GOT3 (cell line): ENCODE measurements at places on chromosomes 4 and X.

GRCh38 chrX:129654652-129655546, at the start of gene APLN:
Gene APLN (minus strand): TSS chrX:129654956. CDS start chrX:129654630, 326 bp downstream.
- no peak for DNase-seq

DNA sequence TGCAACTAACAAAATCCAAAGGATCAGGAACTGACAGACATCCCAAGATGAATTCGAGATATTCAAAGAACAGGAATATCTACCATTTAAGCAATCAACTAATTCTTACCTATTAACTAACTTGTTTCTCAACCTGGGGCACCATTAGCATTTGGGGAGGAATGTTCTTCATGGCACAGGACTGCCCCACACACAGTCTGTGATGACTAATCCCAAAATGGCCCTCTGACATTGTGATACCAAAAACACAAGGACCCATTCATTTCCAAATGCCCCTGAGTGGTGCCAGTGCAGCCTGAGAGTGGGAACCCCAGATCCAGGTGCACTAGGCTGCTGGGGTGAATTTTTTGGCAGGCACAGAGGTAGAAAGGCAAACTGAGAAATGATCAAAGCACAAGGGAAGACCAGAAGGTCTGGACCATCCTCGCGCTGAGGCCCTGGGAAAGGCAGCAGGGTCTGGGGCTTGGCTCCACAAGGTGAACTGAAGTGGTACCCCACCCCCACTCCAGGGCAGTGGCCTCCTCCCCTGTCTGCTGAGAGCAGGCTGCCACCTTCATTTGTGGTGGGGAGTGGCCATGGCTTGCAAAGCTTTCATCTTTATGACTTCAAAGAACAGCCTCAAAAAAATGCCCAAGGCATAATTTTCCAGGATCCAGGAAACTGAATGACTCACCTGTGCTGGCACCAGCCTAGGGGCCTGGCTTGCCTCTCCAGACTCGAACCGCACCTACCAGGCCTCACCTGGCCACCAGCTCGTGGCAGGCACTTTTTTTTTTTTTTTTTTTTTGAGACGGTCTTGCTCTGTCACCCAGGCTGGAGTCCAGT, 122.4 kb downstream of the BCOR start:
- no peak for DNase-seq

DNA sequence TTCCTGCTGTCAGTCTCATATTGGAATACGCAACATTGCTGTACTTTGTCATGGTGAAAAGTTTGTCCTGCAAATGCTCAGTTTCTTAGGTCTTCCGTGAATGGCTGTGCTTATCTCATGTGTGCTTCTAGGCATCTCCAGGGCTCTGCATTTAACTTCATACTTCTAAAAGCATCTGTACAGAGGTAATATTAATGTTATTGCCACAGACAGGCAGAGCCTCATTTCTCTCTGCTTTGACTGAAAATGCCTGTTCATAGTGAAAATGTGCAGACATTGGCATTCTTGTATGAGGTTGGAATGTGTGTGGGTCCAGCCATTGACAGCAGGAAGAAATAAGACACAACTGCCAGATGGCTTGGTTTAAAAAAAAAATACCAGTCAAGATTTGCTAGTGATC, 140.1 kb upstream of the TTC29 start:
- no peak for DNase-seq

DNA sequence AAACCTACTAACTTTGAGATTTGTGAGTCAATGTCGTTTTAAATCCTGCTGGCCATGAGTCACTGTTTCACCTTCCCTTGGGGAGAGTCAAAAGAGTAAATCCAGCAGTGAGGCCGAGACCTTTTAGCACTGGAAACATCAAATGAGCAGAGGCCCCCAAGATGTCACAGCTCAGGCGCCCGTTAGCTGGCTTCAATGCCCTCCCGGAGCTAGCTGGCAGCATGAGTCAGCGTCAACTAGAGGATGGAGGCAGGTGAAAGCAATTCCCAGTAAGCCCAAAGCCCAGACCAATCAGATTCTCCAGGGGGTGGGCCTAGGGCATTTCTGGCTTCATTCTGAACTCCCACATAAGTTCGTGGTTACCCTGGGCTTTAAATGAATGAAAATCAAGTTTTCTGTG, 170.9 kb downstream of the CLCN4 start:
- no peak for DNase-seq
